ENCODE measurements at places on chromosomes 7 and 10.

DNA sequence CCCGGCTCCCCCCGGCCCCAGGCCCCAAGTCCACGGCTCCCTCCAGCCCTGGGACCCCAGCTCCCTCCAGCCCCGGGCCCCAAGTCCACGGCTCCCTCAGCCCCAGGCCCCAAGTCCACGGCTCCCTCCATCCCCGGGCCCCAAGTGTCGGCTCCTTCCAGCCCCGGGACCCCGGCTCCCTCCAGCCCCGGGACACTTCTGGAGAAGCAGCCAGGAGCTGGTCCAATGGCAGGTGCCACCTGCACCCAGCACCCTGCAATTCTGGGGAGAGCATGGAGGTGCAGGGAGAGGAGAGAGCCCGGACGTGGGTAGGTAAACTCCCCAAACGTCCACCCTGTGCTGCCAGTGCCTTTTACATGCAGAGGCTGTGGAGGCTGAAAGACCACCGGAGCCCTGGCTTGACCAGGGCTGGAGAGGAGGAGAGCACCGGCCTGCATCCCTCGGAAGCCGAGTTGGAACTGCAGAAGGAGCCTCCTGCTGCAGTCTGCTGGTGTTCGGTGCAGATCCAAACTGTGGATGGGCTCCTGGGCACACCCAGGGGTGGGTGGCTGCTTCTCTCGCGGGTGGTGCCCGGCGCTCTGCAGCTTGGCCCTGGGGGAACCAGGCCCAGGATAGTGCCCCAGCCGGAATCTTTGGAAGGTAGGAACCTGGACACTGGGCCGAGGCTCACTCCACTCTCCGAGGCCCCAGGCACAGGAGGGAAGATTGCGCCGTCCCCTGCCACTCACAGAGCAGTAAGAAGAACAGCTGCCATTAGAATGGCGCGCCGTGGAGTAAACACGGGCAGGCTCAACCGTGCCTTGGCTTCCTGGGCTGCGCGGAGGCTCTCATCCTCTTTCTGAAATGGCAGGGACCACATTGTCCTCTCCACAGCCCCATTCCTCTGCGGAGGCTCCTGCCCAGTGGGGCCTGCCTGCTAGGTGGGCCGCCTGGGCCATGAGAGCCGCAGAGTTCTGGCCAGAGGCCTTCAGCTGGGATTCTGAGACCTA, 14.7 kb downstream of the SHH start:
- DNase-seq, result no peak

DNA sequence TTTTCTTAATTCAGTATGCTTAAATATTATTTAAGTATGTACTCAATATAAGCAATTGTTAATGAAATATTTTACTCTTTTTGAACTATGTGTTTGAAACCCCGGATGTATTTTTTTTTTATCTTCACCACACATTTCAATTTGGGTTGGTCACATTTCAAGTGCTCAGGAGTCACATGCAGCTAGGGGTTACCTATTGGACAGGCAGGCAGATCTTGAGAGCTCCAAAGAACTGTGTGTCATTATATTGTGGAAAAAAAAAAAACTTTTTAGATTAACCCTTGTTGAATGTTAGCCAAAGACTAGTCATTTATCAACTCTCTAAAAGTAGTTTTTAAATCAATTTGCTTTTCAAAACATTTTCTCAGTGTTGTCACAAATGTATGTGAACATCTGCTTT, 37.2 kb downstream of the IKZF1 start:
- DNase-seq, result no peak

GRCh38 chr7:22578007-22578733, 78.2 kb upstream of the STEAP1B start:
- DNase-seq, result peak; percentile 81

- DNase-seq, result no peak
These were observed 761.8 kb upstream of the PHF14 start for GRCh38 chr7:10211861-10212260.

DNA sequence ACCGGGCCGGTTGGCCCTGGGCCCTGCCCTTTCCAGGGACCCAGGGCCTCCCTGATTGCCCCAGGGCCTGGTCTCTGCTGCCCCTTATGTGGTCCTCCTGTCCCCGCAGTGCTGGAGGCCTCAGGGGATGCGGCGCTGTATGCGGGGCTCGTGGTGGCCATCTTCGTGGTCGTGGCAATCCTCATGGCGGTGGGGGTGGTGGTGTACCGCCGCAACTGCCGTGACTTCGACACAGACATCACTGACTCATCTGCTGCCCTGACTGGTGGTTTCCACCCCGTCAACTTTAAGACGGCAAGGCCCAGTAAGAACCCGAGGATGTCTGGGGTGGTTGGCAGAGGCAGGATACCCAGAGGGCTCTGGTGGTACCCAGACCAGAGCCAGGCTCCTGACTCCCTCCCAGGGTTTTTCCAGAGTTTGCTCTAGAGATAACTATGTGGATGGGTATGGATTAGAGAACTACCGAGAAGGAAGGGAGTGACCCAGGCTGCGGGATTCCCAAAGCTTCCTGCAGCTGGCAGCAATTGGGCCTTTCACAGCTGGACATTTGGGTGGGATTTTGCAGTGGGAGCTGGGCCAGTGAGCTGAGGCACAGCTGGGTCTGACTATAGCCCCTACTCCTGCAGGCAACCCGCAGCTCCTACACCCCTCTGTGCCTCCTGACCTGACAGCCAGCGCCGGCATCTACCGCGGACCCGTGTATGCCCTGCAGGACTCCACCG, 28.1 kb upstream of the SLC29A3 start:
- no peak for DNase-seq

DNA sequence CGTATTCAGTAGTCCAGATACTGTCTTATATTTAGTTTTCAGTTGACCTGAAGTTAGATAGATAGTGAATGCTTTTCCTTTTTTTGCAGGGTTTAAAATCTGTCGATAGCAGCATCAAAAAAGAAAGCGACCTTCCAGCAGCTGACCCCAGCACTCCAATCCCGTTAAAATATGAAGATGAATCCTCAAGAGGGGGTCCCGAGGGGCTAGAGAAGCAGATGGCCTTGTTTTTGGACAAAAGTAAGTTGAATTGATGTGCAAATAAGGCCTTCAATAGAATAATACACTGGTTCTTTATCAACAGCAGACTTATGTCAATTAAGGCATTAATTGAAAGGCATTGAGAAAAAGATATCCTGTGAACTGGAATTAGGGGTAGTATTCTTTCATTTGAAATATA, 18.7 kb downstream of the EDRF1 start:
- DNase-seq, result no peak

DNA sequence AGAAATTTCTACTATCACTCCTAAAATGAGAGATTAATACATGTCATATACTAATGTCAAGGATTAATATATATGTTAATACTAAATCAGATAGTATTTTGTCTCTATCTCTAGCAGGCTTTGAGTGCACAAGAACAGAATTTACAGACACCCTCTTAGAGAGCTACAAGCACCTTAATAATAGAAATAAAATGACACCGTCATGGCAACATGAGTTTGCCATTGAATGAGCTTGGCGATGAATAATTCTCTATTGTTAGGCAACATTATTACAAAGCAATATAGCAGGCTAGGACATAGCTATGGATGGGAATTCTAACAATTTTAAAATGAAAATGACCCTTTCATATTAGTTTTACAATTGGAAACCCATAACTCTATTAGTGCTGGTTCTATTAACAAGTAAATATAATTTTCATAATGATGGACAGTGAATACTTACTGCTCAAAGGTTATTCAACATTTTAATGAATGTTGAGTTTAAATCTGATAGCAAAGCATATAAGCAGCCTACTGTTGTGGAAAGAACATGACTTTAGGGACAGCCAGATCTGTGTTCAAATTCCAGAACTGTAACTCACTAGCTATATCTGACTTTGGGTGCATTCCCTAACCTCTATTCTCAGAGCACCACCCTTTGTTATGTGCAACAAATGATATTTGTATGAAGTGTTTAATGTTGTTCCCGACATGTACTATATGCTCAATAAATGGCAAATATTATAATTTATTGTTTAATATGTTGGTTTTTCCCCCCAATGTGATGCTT, 184.5 kb upstream of the DKK1 start:
- DNase-seq, result no peak

- no peak for DNase-seq
These were observed 818 bp upstream of the SUPV3L1 start for GRCh38 chr10:69179089-69179742.

GRCh38 chr10:107747851-107748250, 583.3 kb upstream of the SORCS1 start:
- DNase-seq, result no peak

All from astrocyte (in vitro differentiated cells and primary cell).